ENCODE measurements at places on chromosomes 6 and 20. TPM values are rescaled to one million over a fixed set of nuclear protein-coding genes. Genes with fewer than 3 reads are reported as not detected.

CALHM4 gene
- total RNA-seq, result not detected

LY6G6D gene
- total RNA-seq, result not detected

WFDC10B gene
- total RNA-seq, result not detected

ULBP1 gene
- 2.1 TPM for total RNA-seq

Measured in H9 (cell line).